ENCODE measurements at places on chromosomes 7 and 10.

GRCh38 chr7:156603629-156604028, 36.9 kb upstream of the RNF32 start:
- no peak for DNase-seq

- no peak for DNase-seq
These were observed 1141.2 kb downstream of the SORCS1 start for GRCh38 chr10:106023329-106023728.

GRCh38 chr7:72413886-72414285, 1.7 kb upstream of the CALN1 start:
- no peak for DNase-seq

GRCh38 chr10:5975641-5976473, 1.5 kb downstream of the IL15RA start:
- peak; percentile 72 for DNase-seq

DNA sequence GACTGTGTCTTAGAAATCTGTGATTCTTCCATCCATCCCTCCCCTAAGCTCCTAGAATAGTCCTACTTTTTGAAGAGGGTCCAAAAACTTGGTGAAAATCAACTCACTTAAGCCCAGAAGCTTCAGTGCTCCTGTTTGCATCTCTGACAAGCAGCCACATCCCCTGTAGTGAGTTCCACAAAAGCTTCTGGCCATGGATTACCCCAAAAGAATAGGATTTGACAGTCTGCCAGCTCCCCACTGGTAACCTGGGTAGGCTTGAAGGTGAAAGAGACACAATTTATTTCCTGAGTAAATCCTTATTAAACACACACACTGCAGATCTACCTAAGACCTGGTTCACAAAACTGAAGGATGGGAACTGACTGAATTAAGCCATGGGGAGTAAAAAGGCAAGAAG, 46.5 kb downstream of the LGI1 start:
- no peak for DNase-seq

DNA sequence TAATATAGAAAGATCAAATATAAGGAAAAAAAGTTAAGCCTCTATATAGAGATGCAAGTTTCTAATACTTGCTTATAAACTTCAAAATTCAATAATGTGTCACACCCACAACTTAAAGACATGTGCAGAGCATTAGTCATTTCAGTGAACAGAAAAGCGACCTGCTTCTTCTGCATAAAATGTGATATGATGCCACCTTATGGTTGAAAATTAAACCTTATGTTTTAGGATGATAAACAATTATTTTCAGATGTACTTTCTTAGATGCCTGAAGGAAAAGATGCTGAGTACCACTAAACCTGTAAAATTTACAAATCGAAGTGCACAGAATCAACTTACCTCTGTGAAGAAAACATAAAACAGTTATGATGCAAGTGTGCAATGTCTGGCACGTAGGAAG, 96.0 kb downstream of the MTERF1 start:
- DNase-seq = no peak

GRCh38 chr7:140635345-140635744, 5.3 kb downstream of the DENND2A start:
- DNase-seq = no peak

GRCh38 chr10:11705722-11706121, 36.5 kb upstream of the ECHDC3 start:
- DNase-seq = no peak

- DNase-seq = no peak
These were observed 237.2 kb upstream of the MTPN start for GRCh38 chr7:136214356-136214755.

GRCh38 chr7:46115410-46115809, 194.3 kb upstream of the IGFBP3 start:
- DNase-seq = no peak

GRCh38 chr7:13151978-13152377, 464.5 kb downstream of the ARL4A start:
- no peak for DNase-seq

DNA sequence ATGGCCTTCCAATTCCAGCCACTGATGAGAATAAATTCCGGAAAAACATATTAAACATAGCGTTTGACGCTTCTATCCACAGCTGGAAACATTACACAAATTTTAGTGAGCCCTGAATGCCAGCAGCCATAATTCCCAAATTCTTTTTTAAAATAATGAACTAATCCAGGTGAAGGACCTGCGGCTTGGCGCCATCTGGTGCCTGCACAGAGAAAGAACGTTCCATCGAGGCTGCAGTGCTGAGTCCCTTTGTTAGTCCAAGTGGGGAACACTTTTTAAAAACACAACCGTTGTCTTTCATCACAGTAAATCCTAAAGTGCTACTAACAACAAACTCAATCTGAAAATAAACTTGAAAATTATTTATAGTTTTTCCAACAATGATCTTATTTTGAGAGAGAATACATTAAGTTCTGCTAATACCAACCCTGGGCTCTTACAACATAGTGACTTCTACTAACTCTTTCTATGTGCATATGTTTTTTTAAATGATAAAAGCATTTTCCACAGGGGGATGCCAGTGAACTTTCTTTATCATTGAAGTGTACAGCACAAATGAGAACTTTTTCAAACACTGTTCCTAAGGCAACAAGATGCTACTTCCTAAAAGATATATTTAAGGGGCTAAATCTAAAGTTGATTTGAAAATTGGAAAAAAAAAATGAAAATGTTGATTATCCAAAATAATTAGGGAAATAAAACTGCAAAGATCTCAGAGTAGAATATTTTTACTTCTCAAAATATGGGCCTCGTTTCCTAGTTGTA, 166.9 kb upstream of the RNF32 start:
- no peak for DNase-seq

DNA sequence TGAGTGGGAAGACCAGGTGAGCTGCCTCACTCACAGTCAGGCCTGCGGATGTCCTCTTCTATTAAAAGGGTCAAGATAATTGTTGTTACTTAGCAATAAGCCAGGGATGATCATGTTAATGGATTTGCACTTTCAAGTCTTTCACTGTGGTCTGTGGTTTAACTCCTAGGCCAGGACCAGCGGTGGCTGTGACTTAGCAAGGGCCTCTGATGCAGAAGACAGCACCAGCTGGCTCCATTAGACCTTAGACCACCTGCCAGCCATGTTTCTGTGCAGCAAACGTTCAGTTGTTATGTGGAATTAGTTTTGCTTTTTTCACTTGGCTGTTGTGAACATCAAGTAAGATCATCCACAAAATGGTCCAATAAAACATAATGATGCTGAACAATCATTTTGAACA, 537.3 kb downstream of the TNS3 start:
- no peak for DNase-seq

- no peak for DNase-seq
These were observed 152.1 kb upstream of the TARP start for GRCh38 chr7:38425509-38425908.

DNA sequence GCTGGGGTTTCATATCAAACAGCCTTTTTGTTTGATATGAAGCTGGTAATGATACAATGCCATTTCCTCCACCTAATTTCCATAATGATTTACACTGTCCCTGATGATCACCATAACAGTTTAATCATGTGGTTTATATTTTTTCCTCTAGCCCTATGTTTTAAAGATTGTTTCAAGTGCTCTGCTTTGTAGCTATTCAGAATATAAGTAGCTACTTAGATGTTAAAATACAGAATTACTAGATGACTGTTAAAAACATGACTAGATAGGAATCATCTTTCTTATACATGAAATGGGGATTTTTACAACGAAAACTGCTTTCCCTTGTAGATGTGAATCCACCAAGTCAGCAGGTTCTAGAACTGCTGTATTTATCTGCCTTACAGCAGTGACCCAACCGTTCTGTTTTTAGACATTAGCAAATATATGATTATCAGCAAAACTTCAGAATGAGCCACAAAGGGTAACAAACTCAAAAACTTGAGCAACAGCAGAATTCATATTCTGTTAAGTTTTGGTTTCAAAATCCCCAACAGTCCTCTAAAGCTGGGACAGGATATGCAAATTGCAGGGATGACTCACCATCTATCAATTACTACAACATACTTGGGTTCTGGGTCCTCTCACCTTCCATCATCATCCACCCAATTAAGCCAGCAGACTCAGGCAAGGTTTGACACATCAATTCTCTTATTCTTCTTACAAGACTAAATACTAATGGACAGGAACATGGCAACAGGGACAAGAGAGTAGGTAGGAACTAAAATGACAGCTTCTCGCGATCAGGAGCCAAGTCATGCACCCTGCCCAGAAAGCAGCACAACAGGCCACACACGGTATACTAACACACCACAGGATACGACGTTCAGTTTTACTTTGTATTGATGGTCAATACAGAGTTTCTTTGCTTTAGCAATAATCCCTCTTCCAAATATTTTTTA, 83.9 kb downstream of the PIP4K2A start:
- no peak for DNase-seq

- DNase-seq = no peak
These were observed 149.2 kb downstream of the PRKAG2 start for GRCh38 chr7:151727579-151728285.

GRCh38 chr10:17792991-17793390, 16.2 kb upstream of the MRC1 start:
- DNase-seq = no peak

DNA sequence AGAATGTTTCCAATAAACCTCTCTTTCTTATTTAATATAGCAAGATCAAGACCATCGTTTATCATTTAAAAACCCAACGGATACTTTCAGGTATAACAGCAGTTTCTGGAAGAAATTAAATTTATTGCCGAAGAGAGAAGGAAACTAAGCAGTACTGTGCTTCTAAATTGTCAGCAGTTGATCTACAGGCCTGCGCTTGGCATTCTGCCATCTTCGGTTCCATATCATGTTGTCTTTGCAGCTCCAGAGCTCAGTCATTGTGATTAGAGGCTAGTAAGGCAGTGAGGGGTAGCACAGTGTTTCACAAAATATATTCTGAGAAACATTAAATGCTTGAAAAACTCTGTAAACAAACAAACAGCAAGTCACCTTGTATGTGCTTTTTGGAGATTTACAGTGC, 301.3 kb downstream of the REEP3 start:
- no peak for DNase-seq

DNA sequence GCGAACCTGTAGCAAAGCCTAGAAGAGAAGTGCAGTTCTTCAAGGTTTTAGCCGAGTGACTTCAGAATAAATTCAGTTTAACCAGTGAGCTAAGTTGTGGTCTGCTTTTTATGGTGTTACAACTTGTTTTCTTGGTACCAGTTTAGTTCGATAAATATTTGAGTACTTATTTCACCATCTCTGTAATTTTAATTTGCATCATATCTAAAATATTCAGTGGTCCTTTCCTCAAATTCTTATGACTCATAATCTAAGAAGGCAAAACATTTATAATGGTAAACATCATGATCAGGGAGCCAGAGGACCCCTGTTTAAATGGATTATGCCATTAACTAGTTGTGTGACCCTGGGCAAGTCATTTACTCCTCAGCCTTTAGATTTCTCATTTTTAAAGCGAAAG, 4.1 kb upstream of the BMPER start:
- no peak for DNase-seq

DNA sequence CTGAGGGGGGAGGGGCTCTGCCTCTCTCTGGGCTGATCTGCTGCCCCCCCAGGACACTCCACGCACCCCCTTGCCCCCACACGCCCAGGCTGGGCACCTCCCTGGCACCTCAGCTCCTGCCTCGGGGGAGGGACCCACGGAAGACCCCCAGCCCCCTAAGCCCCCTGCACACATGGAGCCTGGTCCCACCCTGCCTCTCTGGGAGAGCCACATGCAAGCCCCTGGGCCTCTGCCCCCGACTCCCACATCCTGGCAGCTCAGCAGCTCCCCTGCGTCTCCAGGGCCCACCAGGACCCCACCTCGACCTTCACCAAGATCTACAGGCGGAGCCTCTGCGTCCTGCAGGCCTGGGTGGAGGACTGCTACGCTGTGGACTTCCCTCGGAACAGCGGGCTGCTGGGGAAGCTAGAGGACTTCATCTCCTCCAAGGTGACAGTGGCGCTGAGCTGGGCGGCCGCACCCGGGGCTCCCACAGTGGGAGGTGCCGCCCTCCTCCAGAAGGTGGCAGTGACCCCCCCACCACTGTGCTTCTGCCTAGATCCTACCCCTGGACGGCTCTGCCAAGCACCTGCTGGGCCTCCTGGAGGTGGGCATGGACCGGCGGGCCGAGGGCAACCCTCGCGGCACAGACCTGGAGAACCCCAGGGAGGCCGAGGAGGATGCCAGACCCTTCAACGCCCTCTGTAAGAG, 18.7 kb upstream of the UTF1 start:
- DNase-seq = no peak

GRCh38 chr7:154178895-154179294, 126.7 kb downstream of the DPP6 start:
- no peak for DNase-seq

GRCh38 chr10:59064759-59065539, 111.5 kb upstream of the PHYHIPL start:
- no peak for DNase-seq

- no peak for DNase-seq
These were observed 494.0 kb upstream of the POT1 start for GRCh38 chr7:125423458-125424155.

GRCh38 chr10:89966211-89966610, 264.8 kb downstream of the KIF20B start:
- DNase-seq = no peak

- DNase-seq = no peak
These were observed 221.0 kb downstream of the DYNC1I1 start for GRCh38 chr7:95993380-95993779.

DNA sequence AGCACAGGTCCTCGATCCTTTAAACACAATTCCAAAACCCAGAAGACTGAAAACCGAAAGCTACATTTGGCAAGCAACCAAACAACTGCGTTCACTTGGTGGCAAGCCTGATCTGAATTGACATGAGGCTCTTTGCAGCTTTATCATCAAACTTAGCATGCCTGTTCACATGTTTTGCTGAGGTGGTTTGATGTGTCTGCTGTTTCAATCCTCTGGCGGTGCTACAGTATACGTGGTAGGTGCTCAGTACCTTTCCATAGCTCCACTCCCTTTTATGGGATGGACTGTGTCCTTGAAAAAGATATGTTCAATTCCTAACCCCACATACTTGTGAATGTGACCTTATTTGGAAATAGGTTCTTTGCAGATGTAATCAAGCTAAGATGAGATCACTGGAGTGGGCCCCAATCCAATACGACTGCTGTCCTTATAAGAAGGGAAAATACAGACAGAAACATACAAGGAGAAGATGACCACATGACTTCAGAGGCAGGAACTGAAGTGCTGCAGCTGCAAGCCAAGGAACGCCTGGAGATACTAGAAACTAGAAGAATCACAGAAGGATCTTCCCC, 33.4 kb downstream of the CCDC6 start:
- no peak for DNase-seq
